ENCODE measurements at places on chromosomes 12 and 14. TPM values are rescaled to one million over a fixed set of nuclear protein-coding genes. Genes with fewer than 3 reads are reported as not detected.

The ASIC1 gene
- 14.3 TPM for total RNA-seq

The TIMELESS gene
- 14.1 TPM for total RNA-seq

The HELB gene
- total RNA-seq, result 1.3 TPM

The SLC10A1 gene
- total RNA-seq, result not detected

The TRPV4 gene
- 8.7 TPM for total RNA-seq

The ITGA5 gene
- 127 TPM for total RNA-seq

The TPPP2 gene
- not detected for total RNA-seq

The INSM2 gene
- not detected for total RNA-seq
